ENCODE measurements at places on chromosomes 12 and 14. TPM values are rescaled to one million over a fixed set of nuclear protein-coding genes. Genes with fewer than 3 reads are reported as not detected.

- no peaks in the 10 kb centered on the region for H3K27me3 ChIP-seq
- H3K4me3 ChIP-seq: no peak overlapping the region
- no peak overlapping the region for H3K27ac ChIP-seq
- H3K36me3 ChIP-seq: no peaks in the 10 kb centered on the region
- peaks cover 16% of the 10 kb centered on the region for H3K4me1 ChIP-seq
These were observed 20.3 kb downstream of the PRICKLE1 start for GRCh38 chr12:42568952-42569915.

The TXNDC16 gene
- total RNA-seq: 5.9 TPM

- H3K27me3 ChIP-seq: no peaks in the 10 kb centered on the region
- H3K4me3 ChIP-seq: no peak overlapping the region
- H3K27ac ChIP-seq: no peak overlapping the region
- H3K4me1 ChIP-seq: no peaks in the 10 kb centered on the region
These were observed 22.4 kb upstream of the TCP11L2 start for GRCh38 chr12:106280106-106280505.

DNA sequence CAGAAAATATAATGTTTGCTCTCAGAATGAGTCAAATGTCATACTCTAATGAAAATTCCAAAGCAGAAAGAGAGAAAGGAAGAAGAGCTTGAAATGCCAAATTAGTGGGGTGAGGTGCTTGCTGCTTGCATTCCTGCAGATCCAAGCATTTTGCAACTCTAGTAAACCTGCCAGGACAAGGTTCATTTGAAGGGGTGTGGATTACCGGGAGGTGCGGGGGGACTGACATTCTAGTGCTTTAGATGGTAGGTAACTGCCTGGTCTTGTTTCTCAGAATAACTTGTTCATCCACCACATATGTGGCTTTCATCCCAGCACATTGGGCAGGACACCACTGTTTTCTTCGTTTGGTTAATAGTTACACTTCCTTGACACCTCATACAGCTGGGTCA is 144.4 kb downstream of the AKAP6 start:
- no peaks in the 10 kb centered on the region for H3K27me3 ChIP-seq
- no peaks in the 10 kb centered on the region for H3K36me3 ChIP-seq
- H3K27ac ChIP-seq: no peak overlapping the region
- no peak for DNase-seq

The HOXC12 gene
- not detected for total RNA-seq

DNA sequence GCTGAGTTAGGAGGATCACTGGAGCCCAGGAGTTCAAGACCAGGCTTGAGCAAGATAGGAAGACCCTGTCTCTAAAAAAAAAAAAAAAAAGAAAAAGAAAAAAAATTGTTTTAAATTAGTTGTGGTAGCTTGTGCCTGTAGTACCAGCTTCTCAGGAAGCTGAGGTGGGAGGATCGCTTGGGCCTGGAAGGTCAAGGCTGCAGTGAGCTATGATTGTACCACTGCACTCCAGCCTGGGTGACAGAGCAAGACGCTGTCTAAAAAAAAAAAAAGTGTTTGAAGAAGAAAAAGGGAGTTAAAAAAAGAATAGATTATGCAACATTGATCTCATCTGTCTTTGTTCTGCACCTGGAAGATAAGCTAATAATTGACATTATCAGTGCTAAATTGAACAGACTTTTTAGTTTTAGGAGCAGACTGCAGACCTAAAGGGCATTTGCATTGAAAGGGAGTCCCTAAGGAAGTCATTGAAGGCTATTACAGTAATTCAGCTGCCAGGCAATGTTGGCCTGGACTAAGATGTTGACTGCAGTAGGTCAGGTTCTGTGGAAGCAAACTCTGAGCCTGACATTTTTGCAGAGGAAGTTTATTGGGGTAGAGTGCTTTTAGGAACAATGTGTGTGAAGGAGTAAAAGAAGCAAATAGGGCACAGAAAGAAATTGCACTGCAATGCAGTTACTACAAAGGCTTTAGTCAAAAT is 215.8 kb downstream of the PCNX1 start:
- H3K36me3 ChIP-seq: no peaks in the 10 kb centered on the region
- H3K27ac ChIP-seq: no peak overlapping the region
- no peaks in the 10 kb centered on the region for H3K27me3 ChIP-seq
- DNase-seq: no peak
- no peaks in the 10 kb centered on the region for H3K4me1 ChIP-seq

DNA sequence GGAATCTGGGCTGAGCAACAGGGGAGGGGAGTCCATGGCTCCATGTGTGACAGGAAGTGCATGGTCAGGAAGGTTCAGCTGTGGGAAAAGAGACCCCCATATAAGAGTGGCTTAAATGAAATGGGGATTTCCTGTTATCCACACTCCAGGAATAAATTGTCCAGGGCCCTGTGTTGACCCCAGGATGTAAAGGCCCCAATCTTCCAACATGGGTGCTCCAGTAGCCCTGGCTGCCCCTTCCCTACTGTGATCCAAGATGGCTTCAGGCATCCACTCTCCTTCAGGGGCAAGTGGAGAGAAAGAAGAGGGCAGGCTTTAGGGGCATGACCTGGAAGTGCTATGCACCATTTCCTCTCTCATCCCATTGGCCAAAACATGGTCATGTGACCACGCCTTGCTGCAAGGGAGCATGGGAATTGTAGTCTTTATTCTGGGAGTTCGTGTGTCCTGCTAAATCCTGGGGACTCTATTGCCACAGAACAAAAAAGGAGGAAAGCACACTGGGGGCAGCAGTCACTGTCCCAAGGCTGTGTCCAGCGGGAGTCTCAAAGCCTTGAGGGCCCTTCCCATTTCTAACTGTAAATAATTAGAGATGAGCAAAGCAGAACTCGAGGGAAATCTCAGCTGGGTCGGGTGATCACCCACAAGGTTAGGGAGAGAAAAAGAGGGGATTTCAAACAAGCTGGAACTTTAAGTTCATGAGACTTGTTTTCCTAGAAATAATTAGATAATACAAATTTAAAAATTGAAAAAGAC is 289.2 kb downstream of the ADGRD1 start:
- H3K4me1 ChIP-seq: no peaks in the 10 kb centered on the region
- H3K27me3 ChIP-seq: no peaks in the 10 kb centered on the region
- H3K36me3 ChIP-seq: no peaks in the 10 kb centered on the region
- H3K4me3 ChIP-seq: no peak overlapping the region

- no peaks in the 10 kb centered on the region for H3K27me3 ChIP-seq
- DNase-seq: no peak
- H3K4me3 ChIP-seq: no peak overlapping the region
- no peak overlapping the region for H3K27ac ChIP-seq
- peaks cover 12% of the 10 kb centered on the region for H3K4me1 ChIP-seq
These were observed 37.5 kb downstream of the P2RX7 start for GRCh38 chr12:121170151-121170550.

DNA sequence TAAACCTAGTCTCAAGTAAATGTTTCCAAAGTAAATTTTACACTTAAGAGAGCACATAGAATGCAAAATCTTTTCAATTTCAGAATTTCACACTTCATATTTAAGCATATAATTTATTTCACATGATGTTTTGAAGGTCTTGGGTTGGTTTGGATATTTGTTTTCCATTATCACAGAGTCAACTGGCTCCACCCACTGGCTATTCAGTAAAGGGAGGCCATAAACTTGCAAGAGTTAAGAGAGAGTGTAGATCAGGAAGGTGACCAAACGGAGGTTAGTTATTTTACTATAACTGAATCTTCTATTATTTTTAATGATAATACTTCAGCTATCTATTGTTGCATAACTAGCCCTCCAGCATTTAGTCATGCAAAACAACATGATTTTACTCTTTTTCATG is 6.2 kb upstream of the CPNE8 start:
- DNase-seq: no peak
- no peaks in the 10 kb centered on the region for H3K36me3 ChIP-seq
- peaks cover 6% of the 10 kb centered on the region for H3K4me1 ChIP-seq
- H3K27me3 ChIP-seq: no peaks in the 10 kb centered on the region
- no peak overlapping the region for H3K27ac ChIP-seq
- no peak overlapping the region for H3K4me3 ChIP-seq

GRCh38 chr14:84017495-84017894 is 1512.4 kb upstream of the FLRT2 start:
- H3K36me3 ChIP-seq: no peaks in the 10 kb centered on the region
- no peak overlapping the region for H3K27ac ChIP-seq
- no peak for DNase-seq
- H3K27me3 ChIP-seq: no peaks in the 10 kb centered on the region
- H3K4me3 ChIP-seq: no peak overlapping the region
- no peaks in the 10 kb centered on the region for H3K4me1 ChIP-seq

DNA sequence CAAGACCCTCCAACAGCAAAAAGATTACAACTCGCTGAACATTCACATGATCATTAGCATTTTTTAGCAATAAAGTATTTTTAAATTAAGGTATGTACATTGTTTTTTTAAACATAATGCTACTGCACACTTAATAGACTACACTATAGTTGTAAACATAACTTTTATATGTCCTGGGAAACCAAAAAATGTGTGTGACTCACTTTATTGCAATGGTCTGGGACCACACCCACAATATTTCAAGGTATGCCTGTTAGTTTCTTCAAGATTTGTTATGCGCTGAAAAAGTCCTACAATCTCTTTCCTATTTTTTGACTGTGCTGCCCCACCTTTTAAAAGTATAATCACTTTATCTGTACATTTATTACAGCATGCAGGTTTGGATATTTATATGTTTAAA is 30.4 kb upstream of the PCNX4 start:
- H3K4me3 ChIP-seq: no peak overlapping the region
- H3K27me3 ChIP-seq: no peaks in the 10 kb centered on the region
- no peaks in the 10 kb centered on the region for H3K36me3 ChIP-seq
- peaks cover 3% of the 10 kb centered on the region for H3K4me1 ChIP-seq
- no peak for DNase-seq

DNA sequence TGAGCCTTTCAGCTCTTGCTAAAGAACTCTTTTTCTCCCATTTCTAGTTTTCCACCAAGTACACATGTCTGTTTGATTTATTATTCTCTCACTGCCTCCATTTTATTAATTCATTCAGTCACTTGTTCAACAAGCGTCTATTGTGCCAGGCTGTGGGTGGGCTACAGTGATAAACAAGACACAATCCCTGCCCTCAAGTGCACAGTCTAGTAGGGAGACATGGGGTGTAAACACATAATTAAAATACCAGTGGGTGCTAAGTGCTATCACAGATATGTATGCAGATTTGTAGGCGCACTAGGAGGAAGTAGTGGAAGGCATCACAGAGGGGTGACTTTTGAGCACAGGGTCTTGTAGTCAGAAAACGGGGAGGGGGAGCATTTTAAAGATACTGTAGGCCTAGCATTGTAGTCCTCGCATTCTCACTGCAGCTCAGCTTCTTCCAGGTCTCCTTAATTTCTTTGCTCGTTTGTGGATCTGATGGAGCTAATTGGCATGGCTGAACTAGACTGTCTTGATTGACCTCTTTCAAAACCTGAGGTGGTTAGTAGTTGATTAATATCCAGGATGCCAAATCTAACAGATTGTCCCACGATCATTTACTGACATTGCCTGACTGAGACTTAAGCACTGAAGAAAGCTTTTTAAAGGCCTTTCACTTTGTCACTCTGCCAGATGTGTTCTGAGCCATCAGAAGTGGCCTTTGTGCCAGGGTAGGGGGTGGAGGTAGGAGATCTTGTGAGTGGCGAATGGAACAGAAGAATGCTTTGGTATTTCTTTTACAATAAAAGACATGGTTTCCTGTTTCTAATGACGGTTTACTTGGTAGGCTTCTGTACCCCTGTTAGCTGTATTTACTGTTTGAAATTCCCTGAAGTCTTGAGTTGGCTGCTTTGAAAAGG is 116.9 kb downstream of the DIP2B start:
- H3K27me3 ChIP-seq: no peaks in the 10 kb centered on the region
- no peak for DNase-seq
- H3K4me1 ChIP-seq: peaks cover 67% of the 10 kb centered on the region

GRCh38 chr14:85687456-85687855 is 157.5 kb downstream of the FLRT2 start:
- no peak for DNase-seq
- H3K27ac ChIP-seq: no peak overlapping the region
- no peaks in the 10 kb centered on the region for H3K27me3 ChIP-seq
- H3K4me3 ChIP-seq: no peak overlapping the region
- no peaks in the 10 kb centered on the region for H3K4me1 ChIP-seq

DNA sequence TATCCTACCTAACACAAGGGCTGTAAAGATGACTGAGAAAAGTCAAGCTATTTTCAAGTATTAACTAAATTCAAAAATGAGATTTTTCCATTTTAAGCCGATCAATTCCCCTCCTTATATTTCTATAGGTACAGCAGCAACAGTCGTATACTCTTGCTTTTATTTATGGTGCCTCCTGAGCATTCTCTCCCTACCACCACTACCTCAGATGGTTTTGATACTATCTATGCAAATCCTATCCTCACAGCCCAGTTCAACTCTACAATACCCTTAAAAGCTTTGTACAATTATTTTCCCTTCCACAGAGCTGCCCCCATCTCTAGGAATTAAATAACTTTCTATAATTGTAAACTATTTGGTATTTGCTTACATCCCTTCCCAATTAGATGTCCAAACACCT is 52.1 kb downstream of the GALC start:
- H3K36me3 ChIP-seq: peaks cover 29% of the 10 kb centered on the region
- no peak overlapping the region for H3K4me3 ChIP-seq
- DNase-seq: no peak
- no peaks in the 10 kb centered on the region for H3K4me1 ChIP-seq
- no peak overlapping the region for H3K27ac ChIP-seq

- no peaks in the 10 kb centered on the region for H3K4me1 ChIP-seq
- H3K4me3 ChIP-seq: no peak overlapping the region
- H3K27ac ChIP-seq: no peak overlapping the region
- no peaks in the 10 kb centered on the region for H3K36me3 ChIP-seq
These were observed 714.6 kb downstream of the DIO2 start for GRCh38 chr14:79496701-79497100.

DNA sequence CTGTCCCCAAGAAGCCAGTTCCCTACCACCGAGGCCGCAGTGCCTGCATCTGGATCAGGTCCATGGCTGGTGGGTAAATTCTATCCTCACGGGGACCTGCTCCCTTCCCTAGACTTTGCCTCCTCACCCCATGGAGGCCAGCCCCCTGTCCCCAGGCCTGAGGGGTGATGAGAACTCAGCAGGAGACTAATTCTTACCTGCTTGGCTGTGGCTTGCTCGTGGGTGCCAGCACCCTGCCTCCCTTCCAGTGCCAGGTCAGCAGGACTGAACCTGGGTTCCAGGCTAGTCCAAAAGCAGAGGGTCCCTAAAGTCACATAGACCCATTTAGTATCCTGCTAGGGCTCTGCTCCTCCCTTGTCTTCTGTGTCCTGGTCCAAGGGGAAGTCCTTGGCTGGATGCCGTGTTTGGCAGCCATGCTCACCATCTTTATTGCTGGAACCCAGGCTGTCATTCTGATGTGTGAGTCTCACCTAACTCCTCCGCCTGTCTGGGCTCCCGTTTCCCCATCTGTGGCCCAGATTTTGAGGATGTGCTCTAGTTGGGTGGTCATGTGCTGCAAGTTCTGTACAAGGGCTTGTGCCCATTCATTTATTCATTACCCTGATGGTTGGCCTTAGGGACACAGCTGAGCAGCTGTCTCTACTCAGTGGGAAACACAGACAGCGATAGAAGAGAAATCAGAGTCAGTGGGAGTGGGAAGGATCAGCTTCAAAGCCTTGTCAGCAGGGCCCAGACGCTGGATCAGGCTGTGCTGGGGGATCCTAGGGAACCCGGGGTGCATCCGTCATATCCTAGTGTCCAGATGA is 949 bp downstream of the PLBD2 start:
- no peaks in the 10 kb centered on the region for H3K36me3 ChIP-seq
- peak overlapping the region; percentile 70 for H3K27ac ChIP-seq
- peak overlapping the region; percentile 63 for H3K4me3 ChIP-seq
- H3K4me1 ChIP-seq: peaks cover 31% of the 10 kb centered on the region
- DNase-seq: peak; percentile 92
- no peaks in the 10 kb centered on the region for H3K27me3 ChIP-seq

The KRT75 gene
- not detected for total RNA-seq

The AGAP2 gene
- 1.5 TPM for total RNA-seq
